Left lobe of liver (tissue), 2 donors: ENCODE measurements at places on chromosomes 7 and 10. TPM values are rescaled to one million over a fixed set of nuclear protein-coding genes. Genes with fewer than 3 reads are reported as not detected.

DNA sequence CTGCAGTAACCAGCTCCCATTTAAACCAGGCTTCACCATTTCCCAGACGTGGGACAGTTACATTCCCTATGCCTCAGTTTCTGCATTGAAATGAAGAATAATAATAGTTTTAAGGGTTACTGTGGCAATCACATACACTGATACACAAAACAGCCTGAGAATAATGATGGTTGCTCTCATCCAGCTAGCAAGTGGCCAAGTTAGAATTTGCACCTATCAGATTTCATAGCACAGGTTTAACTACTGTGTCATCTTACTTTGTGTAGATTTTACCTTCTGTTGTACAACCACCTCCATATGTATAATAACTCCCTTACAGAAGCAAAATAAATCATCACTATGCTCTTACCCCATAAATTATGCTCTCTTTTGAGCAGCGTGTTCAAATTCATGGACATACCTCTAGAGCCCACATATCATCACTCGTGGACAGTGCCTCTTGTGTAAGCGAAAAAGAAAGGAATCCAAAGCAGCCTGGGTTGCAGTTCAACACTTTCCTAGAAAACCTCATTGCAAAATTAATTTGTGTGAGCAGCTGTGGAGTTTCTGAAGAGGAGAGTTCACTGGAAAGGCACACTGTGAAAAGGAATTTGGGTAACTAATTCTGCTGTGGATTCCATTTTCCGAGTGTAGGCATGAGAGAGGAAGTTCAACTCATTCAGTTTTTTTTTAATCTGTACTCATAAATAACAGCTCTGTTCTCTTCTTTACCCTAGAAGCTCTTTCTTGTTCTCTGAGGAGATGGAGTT is 492.5 kb downstream of the ARL4A start:
- DNase-seq: no peak

GRCh38 chr7:114703677-114704076 is 218.2 kb upstream of the MDFIC start:
- DNase-seq: no peak

- no peak for DNase-seq
Measured at GRCh38 chr10:119602241-119603095, 5.7 kb upstream of the TIAL1 start.

GRCh38 chr7:94406696-94407095 is 12.0 kb downstream of the COL1A2 start:
- DNase-seq: no peak

DNA sequence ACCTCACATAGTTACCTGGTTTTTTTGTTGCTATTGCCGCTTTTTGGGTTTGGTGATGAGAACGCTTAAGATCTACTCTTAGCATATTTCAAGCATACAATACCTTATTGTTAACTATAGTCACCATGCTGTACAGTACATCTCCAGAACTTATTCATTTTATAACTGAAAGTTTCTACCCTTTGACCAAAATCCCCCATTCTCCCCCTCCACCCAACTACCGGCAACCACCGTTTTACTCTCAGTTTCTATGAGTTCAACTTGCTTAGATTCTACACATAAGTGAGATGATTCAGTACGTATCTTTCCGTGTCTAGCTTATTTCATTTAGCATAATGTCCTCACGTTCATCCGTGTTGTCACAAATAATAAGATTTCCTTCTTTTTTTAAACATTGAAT is 86.7 kb upstream of the IL6 start:
- DNase-seq: no peak

The CAMK1D gene
- total RNA-seq: 8.1 TPM
